ENCODE measurements at places on chromosomes 16 and 17. TPM values are rescaled to one million over a fixed set of nuclear protein-coding genes. Genes with fewer than 3 reads are reported as not detected.

GRCh38 chr16:10428433-10429168 is 42.7 kb downstream of the ATF7IP2 start:
- DNase-seq, result no peak

DNA sequence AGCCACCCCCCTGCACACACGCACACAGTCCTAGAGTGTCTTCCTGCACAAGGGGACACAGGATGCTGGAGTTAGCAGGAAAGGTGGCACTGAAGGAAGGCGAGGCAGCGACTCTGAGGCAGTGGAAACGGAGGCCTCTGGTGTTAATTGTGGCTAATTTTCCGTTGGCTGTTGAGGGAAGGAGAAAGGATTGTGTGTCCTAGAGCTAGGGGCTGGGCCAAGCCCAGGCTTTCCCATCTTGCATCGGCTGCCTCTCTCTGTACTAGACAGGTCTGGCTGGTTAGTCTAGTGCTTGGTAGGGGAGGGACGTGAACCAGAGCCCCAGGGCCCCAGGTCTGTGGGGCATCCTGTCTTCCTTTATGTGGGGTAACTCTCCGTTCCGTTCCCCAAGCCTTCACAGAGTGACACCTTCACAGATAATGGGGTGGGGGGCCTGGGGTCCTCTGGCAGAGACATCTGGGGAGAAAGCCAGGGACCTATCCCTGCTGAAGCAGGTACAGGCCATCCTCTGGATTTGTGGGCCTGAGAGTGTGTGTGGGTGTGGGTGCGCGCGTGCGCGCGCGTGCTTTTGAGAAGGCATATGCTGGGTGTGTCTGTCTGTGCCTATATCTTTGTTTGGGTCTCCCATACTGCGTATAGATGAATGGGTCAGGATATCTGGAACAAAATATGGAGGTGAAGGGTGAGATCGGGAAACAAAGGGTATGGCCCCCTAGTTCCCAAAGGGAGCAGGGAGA is at the start of gene CHD3:
Gene CHD3, plus strand, starts transcription at position 606 of the 737 bp plus-strand sequence. CDS start 212 bp downstream, outside the sequence.
- DNase-seq, result peak; percentile 26

DNA sequence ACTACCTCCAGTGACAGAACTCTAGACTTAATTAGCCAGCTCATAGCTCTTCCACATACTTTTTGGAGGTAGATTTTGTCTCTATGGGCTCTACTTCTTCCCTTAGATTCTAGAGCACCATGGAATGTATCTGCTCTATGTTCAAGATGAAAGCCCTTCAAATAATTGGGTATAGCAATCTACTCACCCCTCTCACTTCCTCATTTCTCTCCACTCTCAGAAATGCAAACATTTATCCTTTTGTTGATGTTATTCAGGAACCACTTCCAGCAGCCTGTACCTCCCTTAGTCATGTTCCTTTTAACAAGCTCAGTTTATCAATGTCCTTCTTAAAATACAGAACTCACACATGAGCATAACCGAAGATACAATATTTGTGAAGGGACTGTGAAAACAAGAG is 78.5 kb downstream of the GRIN2A start:
- no peak for DNase-seq

GRCh38 chr16:86383488-86384262 is 126.7 kb upstream of the FOXF1 start:
- DNase-seq, result peak; percentile 8

- no peak for DNase-seq
These were observed 6.6 kb downstream of the CYGB start for GRCh38 chr17:76530811-76531485.

DNA sequence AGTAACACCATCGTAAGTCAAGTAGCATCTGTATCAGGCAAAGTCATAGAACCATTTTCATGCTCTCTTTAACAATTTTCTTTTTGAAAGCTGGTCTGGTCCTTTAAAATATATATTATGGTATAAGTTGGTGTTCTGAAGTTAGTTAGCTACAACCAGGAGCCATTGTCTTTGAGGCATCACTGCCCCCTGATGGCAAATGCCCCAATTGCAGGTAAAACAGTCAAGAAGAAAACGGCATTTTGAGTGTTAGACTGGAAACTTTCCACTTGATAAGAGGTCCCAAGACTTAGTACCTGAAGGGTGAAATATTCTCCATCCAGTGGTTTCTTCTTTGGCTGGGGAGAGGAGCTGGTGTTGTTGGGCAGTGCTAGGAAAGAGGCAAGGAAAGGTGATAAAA is 14.1 kb downstream of the TP53 start:
- peak; percentile 59 for DNase-seq

GRCh38 chr17:3710951-3711383 is 12.7 kb upstream of the HASPIN start:
- DNase-seq, result no peak

DNA sequence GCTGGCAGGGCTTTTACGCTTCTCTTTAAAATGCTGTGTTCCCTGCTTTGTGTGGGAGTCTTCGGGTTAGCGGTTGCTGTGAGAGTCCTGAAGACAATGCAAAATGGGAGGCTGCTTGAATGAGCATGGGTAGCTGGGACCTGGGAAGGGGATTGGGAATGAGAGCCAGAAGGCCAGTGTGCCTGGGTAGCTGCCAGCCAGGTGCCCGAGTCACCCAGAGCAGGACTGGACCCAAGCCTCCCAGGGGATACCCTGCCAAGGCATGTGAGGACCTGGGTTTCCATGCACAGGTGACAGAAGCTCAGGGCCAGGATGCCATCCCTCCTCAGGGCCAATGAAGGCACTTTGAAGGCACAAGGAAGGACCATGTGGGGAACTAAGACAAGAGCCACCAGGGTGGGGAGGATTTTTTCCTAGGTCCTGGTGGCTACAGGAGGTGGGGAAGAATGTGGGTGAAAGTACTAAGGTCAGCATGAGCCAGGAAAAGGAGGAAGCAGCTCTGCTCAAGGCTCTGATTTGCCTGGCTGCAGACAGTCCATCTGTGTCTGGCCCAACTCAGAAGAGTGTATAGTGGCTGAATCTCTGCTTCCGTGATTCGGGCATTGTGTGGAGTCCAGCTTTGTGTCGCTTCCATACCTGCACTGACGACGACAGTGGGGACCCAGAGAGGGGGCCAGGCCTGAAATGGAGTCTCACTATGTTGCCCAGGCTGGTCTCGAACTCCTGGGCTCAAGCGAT is 20.5 kb downstream of the TMEM94 start:
- no peak for DNase-seq

GRCh38 chr17:68196394-68197090 is 51.3 kb upstream of the AMZ2 start:
- DNase-seq, result no peak

DNA sequence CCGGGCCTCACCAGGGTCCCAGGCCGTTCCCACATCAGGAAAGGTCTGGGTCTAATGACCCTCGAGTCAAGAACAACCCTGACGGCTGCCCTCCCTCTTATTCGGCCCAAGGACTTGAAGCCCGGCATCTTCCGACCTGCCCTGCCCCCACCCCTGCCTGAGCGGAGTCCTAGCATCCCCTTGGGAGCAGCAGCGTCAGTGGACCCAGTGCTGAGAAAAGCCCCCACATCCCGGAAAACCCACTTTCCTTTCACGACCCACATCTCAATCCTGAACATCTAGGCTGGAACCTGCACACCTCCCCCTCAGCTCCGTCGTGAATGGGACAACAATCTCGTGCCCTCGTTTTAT is 769 bp downstream of the TMEM88 start:
- no peak for DNase-seq

The CORO1A gene
- total RNA-seq, result not detected

The PNMT gene
- total RNA-seq, result not detected

The RUNDC3A gene
- total RNA-seq, result 0.67 TPM

The CXCL16 gene
- total RNA-seq, result 10.7 TPM

The KRTAP4-6 gene
- not detected for total RNA-seq

The TOP2A gene
- 114 TPM for total RNA-seq

The KRTAP4-4 gene
- not detected for total RNA-seq

Measured in SK-MEL-5 (cell line).